Dermis microvascular lymphatic vessel endothelial cell (primary cell): ENCODE measurements at places on chromosomes 5 and 9. TPM values are rescaled to one million over a fixed set of nuclear protein-coding genes. Genes with fewer than 3 reads are reported as not detected.

PFN3 gene
- not detected in 2 replicates for total RNA-seq

CDC20B gene
- not detected in 2 replicates for total RNA-seq

GRCh38 chr9:70392189-70392588 is 22.3 kb downstream of the KLF9 start:
- no peak for DNase-seq

ZNF366 gene
- total RNA-seq: 1.6 and 1.9 TPM in 2 replicates

TRIM14 gene
- total RNA-seq: 1.9 and 2.4 TPM in 2 replicates

DNA sequence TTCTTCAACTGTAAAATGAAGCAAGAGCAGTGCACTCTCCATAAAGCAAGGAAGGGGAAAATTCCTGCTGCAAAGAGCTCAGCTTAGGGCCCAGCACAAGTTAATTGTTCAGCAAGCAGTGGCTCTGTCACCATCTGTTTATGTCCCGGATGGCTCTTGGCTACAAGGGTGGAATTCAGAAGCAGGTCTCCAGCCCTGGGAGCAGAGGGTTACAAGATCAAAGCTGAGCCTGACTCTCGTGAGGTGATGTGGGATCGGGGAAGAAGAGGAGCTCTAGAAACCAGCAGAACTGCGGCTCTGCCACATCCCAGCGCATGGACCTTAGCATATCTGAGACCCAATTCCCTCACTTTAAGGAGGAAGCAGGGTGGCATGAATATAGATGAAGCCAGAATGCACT is 25.2 kb upstream of the OLFM1 start:
- no peak for DNase-seq
